ENCODE measurements at places on chromosomes 2 and 18. TPM values are rescaled to one million over a fixed set of nuclear protein-coding genes. Genes with fewer than 3 reads are reported as not detected.

- no peaks in the 10 kb centered on the region for H3K36me3 ChIP-seq
- H3K27ac ChIP-seq = no peak overlapping the region
- H3K4me3 ChIP-seq = no peak overlapping the region
- no peaks in the 10 kb centered on the region for H3K27me3 ChIP-seq
- no peak for DNase-seq
These were observed 65.6 kb downstream of the MAPRE2 start for GRCh38 chr18:35106845-35107148.

DNA sequence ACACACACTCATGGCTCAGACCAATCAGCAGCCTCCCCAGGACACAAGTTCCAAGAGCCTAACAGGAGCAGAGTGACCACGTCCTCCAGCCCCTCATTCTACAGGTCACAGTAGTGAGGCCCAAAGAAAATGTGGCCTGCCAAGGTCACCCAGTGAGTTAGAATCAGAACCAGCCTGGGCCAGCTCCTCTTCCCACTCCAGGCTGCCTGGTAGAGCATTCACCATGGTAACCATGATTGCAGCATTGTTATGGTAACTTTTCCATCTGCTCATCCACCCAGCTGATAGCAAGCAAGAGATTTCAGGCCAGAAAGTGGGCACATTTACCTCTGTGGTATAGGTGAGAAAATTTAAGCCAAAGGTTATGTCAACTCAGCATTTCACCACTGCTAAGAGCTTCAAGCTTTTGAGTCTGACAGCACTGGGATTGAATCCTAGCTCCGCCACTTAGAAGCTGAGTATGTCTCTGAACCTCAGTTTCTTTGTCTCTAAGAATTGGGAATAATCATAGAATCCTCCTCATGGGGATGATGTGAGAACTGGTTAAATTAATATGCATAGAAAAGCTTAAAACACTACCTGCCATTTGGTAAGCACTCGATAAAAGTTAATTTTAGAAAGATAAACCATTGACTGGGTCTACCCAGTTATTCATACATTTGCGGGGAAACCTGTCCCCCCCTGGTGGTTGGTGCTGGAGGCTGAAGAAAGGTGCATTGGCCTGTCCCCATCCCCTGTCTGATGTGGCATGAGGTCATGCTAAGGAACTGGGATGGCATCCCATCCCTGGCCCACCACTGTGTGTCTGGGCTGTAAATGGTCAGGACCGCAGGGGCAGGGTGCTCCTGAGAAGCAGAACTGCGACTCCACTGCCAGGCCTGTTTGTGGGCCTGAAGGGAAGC, 181.5 kb downstream of the KLHL29 start:
- no peak overlapping the region for H3K4me3 ChIP-seq
- no peak overlapping the region for H3K27ac ChIP-seq
- no peaks in the 10 kb centered on the region for H3K36me3 ChIP-seq
- H3K27me3 ChIP-seq = no peaks in the 10 kb centered on the region
- H3K4me1 ChIP-seq = peaks cover 7% of the 10 kb centered on the region

DNA sequence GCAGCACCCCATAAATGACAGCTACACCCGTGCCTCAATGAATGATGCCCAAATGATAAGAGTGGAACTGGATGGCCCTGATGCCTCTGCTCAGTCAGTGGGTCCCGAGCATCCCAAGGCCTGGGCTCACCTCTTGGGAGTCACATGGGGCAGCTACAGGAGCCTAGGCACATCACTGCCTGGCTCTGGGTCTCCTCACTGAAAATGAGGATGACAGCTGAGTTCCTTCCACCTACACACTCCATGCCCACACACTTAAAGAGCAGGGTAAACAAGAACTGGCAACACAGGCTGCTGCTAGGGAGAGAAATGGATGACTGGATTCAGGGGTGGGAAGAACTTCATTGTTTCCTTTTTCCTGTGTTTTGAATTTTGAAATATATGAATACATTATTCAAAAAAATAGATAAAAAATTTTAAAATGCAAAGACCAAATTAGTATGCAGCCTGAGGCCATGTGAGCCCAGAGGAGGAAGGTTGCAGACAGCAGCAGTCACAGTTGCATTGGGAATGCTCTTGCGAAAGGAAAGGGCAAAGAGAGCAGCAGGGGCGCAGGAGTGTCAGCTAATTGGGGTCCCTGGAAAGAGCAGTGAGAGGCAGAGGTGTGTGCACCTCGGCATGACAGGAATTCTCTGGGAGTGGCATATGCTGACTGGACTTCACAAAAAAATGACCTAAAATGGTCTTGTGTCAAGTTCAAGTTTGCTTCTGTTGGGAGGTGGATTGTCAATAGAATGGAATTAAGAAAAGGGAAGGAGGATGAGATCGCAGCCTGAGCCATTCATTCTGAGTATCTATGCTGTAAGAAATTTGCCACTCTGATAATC, 327.1 kb downstream of the CELF4 start:
- no peaks in the 10 kb centered on the region for H3K36me3 ChIP-seq
- H3K27ac ChIP-seq = no peak overlapping the region

SEMA4F gene
- 1.9 TPM for total RNA-seq

FOXD4L1 gene
- total RNA-seq = not detected

DNA sequence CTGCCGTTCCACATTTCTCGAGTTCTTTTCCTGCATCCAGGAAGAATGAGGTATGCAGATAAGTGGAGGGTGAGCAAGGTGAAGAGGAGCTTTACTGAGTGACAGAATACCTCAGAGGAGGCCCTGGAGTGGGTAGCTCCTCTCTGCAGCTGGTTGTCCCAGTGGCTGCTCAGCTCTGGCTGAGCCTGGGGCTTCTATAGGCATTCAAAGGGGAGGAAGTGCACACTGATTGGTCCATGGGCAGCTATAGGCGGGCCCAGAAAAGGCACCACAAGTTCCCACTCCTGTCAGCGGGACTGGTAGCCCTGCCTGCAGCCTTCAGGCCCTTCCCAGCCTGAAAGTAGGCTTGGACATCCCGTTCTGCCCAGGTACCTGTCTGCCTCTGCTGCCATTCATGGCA, 94.7 kb downstream of the DOK6 start:
- no peak overlapping the region for H3K27ac ChIP-seq
- DNase-seq = no peak
- no peaks in the 10 kb centered on the region for H3K4me1 ChIP-seq
- no peaks in the 10 kb centered on the region for H3K27me3 ChIP-seq
- no peak overlapping the region for H3K4me3 ChIP-seq
- no peaks in the 10 kb centered on the region for H3K36me3 ChIP-seq

- H3K27ac ChIP-seq = no peak overlapping the region
- no peak for DNase-seq
- H3K4me1 ChIP-seq = no peaks in the 10 kb centered on the region
- no peak overlapping the region for H3K4me3 ChIP-seq
These were observed 54.4 kb upstream of the EMILIN2 start for GRCh38 chr18:2792395-2792794.

DNA sequence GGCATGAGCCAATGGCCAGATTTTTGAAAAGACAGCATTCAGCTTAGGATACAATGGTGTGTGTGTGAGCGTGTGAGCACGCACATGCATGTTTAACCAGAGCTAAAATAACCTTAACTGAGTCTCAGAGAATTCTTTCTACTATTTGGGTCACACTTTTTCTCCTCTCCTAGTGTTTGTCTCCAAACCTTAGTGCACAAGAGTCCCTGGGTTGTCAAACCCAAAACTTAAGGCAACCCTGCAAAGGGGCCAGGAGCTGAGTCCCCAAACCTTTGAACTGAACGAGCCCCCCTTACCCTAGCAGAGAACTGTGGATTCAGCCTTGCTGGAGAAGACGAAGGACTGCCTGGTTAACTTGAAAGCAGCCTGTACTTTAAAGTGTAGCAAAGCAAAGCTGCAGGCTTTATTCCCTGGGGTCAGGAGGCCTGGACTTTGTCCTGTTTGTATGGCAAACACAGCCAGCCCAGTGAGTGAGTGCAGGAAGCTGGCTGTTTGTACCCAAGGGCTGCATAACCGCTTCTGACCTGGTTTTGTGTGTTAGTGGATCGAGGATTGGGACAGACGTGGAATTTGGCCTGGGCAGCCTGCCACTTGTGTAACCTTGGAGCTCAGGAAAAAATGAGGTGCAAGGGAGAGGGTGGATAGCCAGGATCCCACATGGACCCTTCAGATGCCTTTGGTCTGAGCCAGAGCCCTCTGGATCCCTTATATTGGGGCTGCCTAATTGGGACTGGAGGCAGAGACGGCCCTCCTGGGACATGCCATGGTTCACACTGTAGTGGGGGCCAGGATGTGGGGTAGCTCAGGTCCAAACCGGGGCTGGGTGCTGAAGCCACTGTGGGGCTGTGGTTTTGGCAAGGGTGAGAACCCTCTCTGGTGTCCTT, 6.4 kb upstream of the PSMD1 start:
- H3K36me3 ChIP-seq = peaks cover 11% of the 10 kb centered on the region
- H3K27me3 ChIP-seq = no peaks in the 10 kb centered on the region
- DNase-seq = peak; percentile 84
- H3K4me1 ChIP-seq = peaks cover 3% of the 10 kb centered on the region
- peak overlapping the region; percentile 35 for H3K4me3 ChIP-seq

DNA sequence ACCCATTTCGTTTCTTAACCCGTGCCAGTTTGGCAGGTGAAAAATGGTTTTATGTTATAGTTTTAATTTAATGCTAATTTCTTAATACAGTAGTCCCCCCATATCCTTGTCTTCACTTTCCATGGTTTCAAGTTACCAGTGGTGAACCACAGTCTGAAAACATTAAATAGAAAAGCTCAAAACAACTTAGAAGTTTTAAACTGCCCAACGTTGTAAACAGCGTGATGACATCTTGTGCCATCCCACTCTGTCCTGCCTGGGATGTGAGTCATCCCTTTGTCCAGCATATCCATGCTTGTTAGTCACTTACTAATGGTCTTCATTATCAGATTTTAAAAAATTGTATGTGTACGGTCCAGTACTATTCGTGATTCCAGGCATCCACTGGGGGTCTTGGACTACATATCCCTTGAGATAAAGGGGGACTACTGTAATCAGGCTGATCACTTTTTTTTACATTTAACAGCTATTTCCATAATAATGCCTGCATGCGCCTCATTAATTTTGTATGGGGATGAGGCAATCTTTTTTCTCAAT, 31.9 kb downstream of the SLC66A3 start:
- no peak for DNase-seq
- peaks cover 34% of the 10 kb centered on the region for H3K36me3 ChIP-seq
- no peak overlapping the region for H3K4me3 ChIP-seq
- no peak overlapping the region for H3K27ac ChIP-seq
- no peaks in the 10 kb centered on the region for H3K4me1 ChIP-seq
- H3K27me3 ChIP-seq = no peaks in the 10 kb centered on the region

DNA sequence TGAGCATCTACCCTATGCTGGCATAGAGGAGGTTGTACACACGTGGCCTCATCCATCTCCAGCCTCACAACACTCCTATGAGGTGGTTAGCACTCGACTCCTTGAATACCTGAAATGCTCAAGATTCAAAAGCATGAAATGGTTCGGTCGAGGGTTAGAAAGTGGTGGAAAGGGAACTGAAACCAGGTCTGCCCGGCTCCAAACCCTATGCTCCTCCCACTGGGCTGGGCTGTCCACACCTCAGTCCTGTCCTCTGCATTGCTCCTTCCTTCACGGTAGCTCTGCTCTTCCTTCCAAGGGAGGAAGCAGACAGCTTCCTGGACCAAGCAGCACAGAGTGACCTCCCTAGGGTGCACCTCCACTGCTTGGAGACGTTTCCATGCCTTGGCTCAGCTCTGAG, 565.2 kb upstream of the ID2 start:
- H3K36me3 ChIP-seq = no peaks in the 10 kb centered on the region
- peak; percentile 29 for DNase-seq
- peaks cover 11% of the 10 kb centered on the region for H3K4me1 ChIP-seq

- H3K4me1 ChIP-seq = no peaks in the 10 kb centered on the region
- no peaks in the 10 kb centered on the region for H3K27me3 ChIP-seq
- no peaks in the 10 kb centered on the region for H3K36me3 ChIP-seq
These were observed 4.5 kb downstream of the PCBP1 start for GRCh38 chr2:70091816-70092215.

- no peaks in the 10 kb centered on the region for H3K27me3 ChIP-seq
- H3K4me1 ChIP-seq = peaks cover 12% of the 10 kb centered on the region
- H3K36me3 ChIP-seq = no peaks in the 10 kb centered on the region
- H3K27ac ChIP-seq = no peak overlapping the region
- DNase-seq = no peak
These were observed 63.6 kb downstream of the CLHC1 start for GRCh38 chr2:55168221-55169154.

DNA sequence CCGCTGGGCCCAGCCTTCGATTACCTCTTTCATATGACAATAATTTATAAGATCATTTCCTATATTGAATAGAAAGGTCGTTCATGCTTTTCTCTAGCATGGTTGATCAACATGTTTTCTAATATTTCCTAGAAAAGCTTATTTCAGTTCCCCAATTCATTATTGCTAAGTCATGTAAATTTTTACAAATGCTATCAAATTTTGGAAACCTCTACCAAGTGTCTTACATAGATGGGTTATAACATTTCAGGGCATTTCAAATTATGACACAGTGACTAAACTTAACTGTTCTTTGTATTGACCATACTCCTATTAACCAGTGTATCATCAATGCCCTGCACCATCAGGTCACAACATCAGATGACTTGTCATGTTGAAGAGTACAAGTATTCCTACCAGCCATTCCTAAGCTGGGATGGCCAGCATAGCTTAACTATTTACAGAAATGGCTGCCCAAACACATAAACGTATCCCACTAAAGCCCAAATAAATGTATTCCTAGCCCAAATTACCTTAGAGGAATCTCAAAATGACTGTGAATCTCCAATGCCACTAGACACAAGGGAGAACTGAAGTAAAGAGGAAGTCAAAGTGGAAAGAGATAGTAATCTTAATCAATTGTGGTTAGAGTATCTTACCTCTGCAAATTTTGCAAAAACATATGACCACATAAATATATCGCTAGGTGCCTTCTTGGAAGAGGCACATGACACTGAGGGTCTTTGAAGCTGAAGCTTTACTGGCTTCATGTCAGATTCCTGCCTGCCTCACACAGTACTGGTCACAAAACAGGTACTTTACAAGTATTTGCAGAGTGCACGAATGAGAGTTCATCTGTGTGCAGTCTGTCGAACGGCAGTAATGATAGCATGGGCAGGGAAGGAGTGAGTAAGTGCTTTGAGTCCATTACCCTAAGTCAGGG, 87.3 kb upstream of the TLK1 start:
- no peak overlapping the region for H3K4me3 ChIP-seq
- H3K36me3 ChIP-seq = no peaks in the 10 kb centered on the region
- no peak for DNase-seq
- no peaks in the 10 kb centered on the region for H3K4me1 ChIP-seq

GRCh38 chr2:216179015-216179414, 69.9 kb downstream of the XRCC5 start:
- no peaks in the 10 kb centered on the region for H3K4me1 ChIP-seq
- H3K36me3 ChIP-seq = peaks cover 30% of the 10 kb centered on the region
- DNase-seq = no peak
- no peak overlapping the region for H3K4me3 ChIP-seq
- no peaks in the 10 kb centered on the region for H3K27me3 ChIP-seq

STAT4 gene
- total RNA-seq = 1.7 TPM

ACMSD gene
- total RNA-seq = 145 TPM

- no peak overlapping the region for H3K27ac ChIP-seq
- no peak for DNase-seq
- H3K4me3 ChIP-seq = no peak overlapping the region
- H3K4me1 ChIP-seq = no peaks in the 10 kb centered on the region
These were observed 94.0 kb downstream of the MCFD2 start for GRCh38 chr2:46821600-46821999.
